Activated naive CD8-positive, alpha-beta T cell treated with anti-CD3 and anti-CD28 coated beads for 36 hours (primary cell): ENCODE measurements at places on chromosomes 13 and 19.

- DNase-seq: no peak
These were observed 339.1 kb upstream of the OBI1 start for GRCh38 chr13:78997902-78998629.

DNA sequence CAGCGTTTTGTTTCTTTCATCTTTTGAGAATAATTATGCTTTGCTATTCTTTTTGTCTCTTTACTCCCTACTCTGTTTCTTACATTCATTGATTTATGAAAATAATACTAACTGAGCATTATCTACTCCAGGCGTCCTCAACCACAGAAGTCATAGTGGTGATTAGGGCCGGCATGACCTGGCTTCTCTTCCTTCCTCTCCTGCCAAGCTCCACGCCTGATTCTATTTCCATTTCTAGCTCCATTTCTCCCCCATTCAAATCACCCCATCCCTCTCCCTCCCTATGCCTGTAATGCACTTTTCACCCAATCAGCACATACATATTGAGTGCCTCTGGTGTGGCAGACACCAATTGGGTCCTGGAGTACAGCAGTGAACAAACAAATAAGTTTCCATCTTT is 183.2 kb upstream of the GPR12 start:
- DNase-seq: no peak

DNA sequence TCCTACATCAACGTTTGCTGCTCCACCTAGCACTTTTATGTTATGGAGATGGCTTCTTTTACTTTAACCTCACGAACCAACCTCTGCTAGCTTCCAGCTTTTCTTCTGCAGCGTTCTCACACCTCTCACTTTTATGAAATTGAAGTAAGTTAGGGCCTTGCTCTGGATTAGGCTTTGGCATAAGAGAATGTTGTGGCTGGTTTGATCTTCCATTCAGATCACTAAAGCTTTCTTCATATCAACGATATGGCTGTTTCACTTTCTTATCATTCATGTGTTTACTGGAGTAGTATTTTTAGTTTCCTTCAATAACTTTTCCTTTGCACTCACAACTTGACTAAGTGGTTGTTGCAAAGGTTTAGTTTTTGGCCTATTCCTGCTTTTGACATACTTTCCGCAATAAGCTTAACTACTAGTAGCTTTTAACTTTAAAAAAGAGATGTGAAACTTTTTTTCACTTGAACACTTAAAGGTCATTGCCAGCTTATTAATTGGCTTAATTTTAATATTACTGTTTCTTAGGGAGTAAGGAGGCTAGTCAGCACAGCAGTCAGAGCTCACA is 60.0 kb upstream of the SPRY2 start:
- DNase-seq: no peak

- DNase-seq: peak; percentile 83
These were observed at the start of gene ZNF814 for GRCh38 chr19:57888560-57889231. ZNF814 (minus strand) TSS chr19:57889037; CDS start chr19:57888802, 235 bp downstream.

- no peak for DNase-seq
These were observed 2.1 kb upstream of the GRTP1 start for GRCh38 chr13:113365971-113366588.

DNA sequence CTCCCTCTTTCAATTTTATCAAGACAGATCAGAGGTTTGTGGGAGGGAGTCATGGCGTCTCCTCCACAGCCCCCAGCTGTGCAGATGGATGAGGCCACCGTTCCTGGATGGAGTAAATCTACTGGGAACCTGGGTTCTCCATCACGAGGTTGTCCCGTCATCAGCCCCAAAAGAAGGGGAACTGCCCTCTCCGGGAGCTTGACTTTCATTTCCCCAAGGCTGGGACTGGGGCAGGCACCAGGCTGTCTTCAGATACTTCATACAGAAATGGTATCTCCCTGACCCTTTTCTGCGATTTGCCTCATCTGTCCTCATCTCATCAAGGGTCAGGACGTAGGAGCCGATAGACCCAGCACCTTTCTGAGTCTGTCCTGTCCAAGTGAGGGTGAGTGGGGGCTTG is 9.8 kb downstream of the LILRB2 start:
- DNase-seq: no peak

DNA sequence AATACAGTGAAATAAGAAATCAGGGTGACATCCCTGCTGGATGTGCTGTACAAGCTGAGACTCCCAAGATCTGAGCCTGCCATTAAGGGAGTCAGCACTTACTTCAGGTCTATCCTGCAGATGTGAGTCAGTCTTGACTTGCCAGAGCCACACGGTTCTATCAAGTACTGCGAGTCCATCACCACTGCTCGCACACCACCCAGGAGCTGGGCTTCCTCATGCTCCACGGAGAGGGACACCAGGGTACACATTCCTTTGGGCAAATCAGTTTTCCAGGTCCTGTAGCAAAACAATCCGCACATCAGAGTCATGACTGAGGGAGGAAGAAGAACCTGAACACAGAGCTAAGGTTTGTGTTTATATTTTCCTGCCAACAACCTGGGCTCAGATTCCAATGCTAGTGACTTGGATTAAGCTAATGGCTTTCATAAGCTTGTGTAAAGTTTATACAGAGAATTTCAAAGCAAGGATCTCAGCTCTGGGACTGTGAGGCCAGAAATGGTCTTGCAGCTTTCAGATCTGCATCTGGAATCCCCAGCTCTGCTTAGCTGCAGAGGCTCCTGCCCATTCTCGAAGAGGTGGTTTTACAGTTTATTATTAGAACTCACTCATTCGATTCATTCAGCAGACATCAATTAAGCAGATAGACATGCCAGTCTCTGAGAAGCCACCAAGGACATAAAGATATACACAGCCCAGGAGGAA is 90.6 kb downstream of the KL start:
- no peak for DNase-seq

DNA sequence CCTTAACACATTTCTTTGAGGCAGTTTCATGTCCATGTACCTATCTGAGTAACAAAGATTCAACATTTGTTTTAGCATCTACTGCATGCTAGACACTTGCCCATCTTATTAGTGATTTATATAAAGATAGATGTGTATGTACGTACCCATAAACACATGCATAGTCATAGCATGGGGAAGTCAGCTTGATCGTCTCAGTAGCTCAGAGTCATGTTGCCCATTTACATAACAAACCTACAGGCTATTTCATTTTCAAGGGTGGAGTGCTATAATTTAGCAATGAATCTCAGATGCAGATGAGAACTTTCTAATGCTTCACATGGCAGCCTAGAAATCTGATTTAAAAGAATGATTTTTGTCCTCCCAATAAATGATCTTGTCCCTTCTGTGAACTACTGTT is 23.5 kb downstream of the FLT1 start:
- DNase-seq: no peak

DNA sequence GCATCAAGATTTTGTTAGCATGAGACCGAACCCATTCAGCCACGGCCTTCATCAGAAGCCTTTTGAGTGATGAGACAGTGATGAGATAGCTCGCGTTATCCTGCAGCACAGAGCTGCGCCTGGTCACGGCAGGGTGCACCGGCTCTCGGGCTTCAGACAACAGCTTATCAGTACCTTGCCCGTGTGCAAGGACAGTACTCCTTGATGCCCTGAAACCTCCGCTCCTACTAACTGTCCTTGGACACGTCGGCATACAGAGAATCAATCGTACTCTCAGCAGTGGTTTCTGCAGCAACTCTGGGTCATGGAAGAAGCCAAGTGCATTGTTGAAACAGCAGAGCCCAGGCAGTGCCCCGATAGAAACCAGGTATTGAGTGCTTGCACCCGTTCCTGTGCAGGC is 40.7 kb downstream of the IRS2 start:
- DNase-seq: no peak

DNA sequence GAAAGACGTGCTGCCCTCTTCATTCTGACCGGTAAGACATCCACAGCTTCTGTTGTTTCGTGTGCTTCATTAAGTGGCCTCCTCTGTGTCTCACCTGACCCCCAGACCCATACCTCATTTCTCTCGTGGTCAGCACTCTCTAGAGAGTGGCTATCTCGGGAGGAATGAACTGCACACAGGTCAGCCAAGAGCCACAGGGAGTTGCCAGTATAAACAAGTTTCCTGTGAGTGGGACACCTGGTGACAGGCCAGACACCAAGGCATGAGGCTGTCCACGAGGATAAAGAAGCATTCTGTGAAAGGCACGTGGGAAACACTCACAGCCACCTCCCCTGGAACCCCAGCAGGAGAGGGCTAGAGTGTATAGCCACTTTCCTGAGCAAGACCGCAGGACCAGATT is 115.8 kb downstream of the NUFIP1 start:
- DNase-seq: no peak

DNA sequence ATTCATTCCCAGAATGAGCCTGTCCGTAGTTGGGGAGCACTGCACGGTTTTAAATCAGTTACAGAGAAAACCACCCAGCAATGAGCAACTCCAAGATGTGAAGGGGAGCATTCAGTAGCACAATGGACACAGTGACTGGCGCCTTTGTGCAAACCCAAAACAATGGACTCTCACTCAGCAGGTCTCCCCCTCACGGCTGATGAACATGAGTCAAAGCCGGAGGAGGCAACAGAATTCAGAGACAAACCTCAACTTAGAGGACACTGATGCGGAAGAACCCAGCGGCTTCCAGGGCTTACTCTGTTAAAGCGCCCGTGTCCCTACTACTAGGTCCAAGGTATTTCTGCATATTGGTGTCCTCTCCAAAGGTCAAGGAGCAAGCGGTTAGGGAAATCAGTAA is 17.7 kb downstream of the PLEKHF1 start:
- DNase-seq: no peak

DNA sequence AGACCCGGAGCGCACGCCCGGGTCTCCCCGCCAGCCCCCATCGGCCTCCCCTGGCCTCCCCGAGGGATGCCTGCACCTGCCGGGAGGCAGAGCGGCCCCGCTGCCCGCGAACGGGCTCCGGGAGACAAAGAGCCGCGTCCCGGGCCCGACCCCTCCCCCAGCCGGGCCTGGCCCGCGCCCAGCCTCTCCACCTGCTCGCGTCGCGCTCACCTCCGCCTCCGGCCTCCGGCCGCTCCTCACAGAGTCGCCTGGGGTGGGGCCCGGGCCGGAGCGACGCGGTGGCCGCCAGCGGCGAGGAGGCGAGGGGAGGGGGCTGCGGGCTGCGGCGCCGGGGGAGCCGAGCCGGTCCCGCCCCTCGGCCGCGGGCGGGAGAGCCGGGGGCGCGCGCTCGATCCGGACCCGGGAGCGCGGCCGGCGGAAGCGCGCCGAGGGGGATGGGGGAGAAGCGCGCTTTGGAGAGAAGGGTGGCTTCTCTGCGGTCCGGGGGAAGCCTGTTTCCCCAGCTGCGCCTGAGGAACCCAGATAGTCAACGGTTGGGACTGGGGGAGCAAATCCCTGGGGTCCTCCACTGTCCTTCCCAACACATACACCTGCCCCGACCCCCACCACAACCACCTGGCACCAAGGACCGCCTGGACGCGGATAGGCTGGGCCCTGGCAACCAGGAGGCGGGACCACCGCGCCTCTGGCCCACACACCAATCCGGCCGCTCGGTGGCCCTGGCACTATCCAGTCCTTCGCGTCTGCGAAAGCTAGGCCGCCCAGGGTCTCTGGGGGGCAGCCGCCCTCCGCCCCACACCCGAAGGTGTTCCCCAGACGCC is at the start of gene PRR36:
Gene PRR36 (minus strand): TSS at position 315 of the 821 bp plus-strand sequence. CDS start 701 bp downstream, outside the sequence.
- peak; percentile 33 for DNase-seq

DNA sequence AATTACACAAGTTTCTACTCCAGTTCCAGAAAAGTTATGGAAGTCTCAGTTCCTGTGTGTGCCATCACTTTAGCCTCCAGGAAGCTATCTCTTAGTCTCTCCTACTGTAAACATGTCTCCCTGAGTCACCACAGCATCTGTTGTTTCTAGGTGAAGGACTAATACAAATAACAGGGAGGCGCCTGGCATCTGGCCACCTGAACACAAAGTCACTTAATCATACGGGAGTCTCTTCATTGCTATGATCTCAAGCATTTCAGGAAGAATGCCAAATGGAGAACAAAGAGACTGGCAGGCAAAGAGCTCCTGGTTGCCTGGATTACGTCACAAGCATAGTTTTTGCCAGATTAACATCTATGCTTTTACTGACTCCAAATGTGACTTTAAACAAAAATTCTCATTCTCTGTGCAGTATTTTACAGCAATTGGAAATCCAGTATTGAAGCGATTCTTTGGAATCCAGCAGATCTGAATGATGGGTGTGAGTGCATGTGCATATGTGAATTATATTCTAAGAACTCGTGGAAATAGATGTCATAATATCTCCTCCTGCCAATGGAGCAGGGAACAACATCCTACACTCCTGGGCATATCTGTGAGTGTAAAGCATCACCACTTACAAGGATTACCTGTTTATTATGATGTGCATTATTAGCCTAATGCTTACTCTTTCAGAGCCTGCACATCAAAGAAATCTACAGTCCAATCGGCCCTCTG is 572.8 kb downstream of the PCDH9 start:
- DNase-seq: no peak

GRCh38 chr19:46604781-46605355 is 3.7 kb downstream of the CALM3 start:
- DNase-seq: no peak

- no peak for DNase-seq
These were observed 128.9 kb upstream of the RXFP2 start for GRCh38 chr13:31610270-31610998.

DNA sequence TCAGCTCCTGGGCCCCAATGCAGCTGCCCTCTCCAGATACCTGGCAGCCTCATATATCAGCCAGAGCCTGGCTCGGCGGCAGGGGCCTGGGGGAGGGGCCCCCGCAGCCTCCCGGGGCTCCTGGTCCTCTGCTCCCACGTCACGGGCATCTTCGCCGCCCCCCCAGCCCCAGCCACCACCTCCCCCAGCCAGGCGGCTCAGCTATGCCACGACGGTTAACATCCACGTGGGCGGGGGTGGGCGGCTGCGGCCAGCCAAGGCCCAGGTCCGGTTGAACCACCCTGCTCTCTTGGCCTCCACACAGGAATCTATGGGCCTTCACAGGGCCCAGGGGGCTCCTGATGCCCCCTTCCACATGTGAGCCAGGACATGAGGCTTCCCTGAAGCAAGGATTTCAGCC is 10.8 kb downstream of the RPS16 start:
- no peak for DNase-seq

GRCh38 chr13:78603240-78603957 is at the start of gene POU4F1:
POU4F1 (minus strand) TSS chr13:78603552; CDS start chr13:78603326, 226 bp downstream.
- peak; percentile 66 for DNase-seq

- no peak for DNase-seq
These were observed 164.9 kb downstream of the UFM1 start for GRCh38 chr13:38514575-38514974.

DNA sequence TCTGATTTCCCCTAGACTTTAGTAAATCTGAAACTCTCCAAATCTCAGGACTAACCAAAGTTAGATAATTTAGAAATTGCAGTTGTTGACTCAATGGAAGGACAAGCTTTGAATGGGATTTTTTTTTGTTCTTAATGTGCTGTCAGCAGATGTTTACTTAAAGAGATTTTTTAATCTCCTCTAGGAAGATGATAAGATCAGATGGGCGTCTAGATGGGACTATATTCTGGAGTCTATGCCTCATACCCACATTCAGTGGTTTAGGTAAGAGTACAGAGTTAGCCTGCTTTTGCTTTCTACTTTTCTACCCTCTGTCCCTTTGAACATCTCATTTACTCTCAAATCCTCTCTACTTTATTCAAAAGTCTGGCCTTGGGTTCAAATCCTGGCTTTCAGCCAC is 39.3 kb downstream of the TM9SF2 start:
- no peak for DNase-seq
